ENCODE measurements at places on chromosomes 2 and 18. TPM values are rescaled to one million over a fixed set of nuclear protein-coding genes. Genes with fewer than 3 reads are reported as not detected.

The MYL1 gene
- total RNA-seq: 0.36 TPM

DNA sequence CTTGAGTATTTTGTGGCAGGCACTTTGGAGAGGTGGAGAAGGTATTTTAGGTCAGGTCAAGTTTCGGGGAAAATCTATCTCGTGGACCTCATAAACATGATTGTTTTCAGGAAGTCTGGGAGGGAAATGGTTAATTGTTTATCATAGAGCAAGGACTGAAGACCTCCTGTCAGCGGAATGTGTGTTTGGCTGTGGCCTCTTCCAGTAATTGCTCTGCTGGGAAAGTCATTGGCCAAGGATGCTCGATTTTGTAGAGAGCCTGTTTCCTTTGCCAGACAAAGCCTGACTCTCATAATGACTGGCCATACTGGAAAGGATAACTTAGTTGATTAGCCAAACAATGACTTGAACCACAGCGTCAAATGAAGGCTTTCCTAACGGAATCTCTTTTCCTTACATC, 30.0 kb downstream of the IL1R2 start:
- H3K4me3 ChIP-seq: no peak overlapping the region
- H3K36me3 ChIP-seq: no peaks in the 10 kb centered on the region
- no peak for DNase-seq
- no peak overlapping the region for H3K27ac ChIP-seq
- H3K27me3 ChIP-seq: peaks cover 2% of the 10 kb centered on the region

The GGCX gene
- total RNA-seq: 57.4 TPM

The LTBP1 gene
- 80.2 TPM for total RNA-seq

- no peak for DNase-seq
- H3K4me3 ChIP-seq: peak overlapping the region; percentile 62
- H3K27ac ChIP-seq: no peak overlapping the region
- H3K4me1 ChIP-seq: peaks cover 6% of the 10 kb centered on the region
- H3K36me3 ChIP-seq: peaks cover 25% of the 10 kb centered on the region
These were observed 773 bp downstream of the CMPK2 start for GRCh38 chr2:6864923-6865345.

The NMUR1 gene
- total RNA-seq: 0.13 TPM

DNA sequence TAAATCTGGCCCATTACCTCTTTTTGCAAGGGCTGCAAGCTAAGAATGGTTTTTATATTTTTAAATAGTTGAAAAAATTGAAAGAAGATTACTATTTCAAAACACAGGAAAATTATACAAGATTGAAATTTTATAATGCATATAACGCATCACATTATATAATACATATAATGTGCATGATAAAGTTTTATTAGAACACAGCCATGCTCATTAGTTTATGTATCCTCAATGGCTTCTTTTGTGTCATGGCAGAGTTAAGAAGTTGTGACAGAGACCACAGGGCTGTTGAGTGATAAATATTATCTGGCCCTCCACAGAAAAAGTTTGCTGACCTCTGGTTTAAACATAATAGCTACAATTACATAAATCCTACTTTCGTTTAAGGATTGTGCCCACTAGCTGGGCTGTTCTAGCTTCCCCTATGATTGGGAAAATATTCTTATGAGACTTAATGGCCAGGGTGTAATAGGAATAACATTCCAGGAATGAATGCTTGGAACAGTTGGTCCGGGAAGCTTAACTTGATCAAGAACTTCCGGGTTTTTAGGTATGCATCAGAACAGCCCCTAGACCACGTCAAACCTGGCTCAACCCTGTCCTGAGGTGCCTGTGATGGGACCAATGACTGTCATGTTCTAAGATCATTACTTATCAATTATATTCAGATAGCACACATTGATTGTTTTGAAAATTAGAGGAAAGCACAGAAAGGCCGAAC, 98.7 kb upstream of the LPIN2 start:
- H3K27me3 ChIP-seq: no peaks in the 10 kb centered on the region
- peak overlapping the region; percentile 81 for H3K27ac ChIP-seq
- no peak for DNase-seq
- no peak overlapping the region for H3K4me3 ChIP-seq
- H3K36me3 ChIP-seq: no peaks in the 10 kb centered on the region
- peaks cover 38% of the 10 kb centered on the region for H3K4me1 ChIP-seq

The SERPINB3 gene
- total RNA-seq: not detected

The MXD1 gene
- 9.7 TPM for total RNA-seq

Data from mesothelial cell of epicardium (in vitro differentiated cells).